ENCODE measurements at places on chromosomes 7 and 10. TPM values are rescaled to one million over a fixed set of nuclear protein-coding genes. Genes with fewer than 3 reads are reported as not detected.

DNA sequence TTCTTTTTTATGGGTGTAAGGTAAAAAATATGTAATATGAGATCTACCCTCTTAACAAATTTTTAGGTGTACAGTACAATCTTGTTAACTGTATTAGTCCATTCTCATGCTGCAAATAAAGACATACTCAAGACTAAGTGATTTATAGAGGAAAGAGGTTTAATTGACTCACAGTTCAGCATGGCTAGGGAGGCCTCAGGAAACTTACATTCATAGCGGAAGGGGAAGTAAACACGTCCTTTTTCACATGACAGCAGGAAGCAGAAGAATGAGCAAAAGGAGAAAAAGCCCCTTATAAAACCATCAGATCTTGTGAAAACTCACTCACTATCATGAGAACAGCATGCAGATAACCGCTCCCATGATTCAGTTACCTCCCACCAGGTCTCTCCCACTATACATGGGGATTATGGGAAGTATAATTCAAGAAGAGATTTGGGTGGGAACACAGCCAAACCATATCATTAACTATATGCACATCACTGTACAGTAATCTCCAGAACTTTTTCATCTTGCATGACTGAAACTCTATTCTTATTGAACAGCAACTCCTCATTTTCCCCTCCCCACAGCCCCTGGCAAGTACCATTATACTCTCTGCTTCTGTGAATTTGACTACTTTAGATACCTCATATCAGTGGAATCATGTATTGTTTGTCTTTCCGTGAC lies 127.4 kb downstream of the WNT2 start:
- no peak overlapping the region for H3K4me3 ChIP-seq
- no peak overlapping the region for H3K27ac ChIP-seq
- H3K4me1 ChIP-seq: no peaks in the 10 kb centered on the region
- H3K27me3 ChIP-seq: no peaks in the 10 kb centered on the region
- no peak for DNase-seq

- no peak for DNase-seq
- no peaks in the 10 kb centered on the region for H3K4me1 ChIP-seq
- H3K4me3 ChIP-seq: no peak overlapping the region
- H3K36me3 ChIP-seq: peaks cover 4% of the 10 kb centered on the region
Observed at GRCh38 chr7:101924171-101924570, 106.7 kb downstream of the CUX1 start.

DNA sequence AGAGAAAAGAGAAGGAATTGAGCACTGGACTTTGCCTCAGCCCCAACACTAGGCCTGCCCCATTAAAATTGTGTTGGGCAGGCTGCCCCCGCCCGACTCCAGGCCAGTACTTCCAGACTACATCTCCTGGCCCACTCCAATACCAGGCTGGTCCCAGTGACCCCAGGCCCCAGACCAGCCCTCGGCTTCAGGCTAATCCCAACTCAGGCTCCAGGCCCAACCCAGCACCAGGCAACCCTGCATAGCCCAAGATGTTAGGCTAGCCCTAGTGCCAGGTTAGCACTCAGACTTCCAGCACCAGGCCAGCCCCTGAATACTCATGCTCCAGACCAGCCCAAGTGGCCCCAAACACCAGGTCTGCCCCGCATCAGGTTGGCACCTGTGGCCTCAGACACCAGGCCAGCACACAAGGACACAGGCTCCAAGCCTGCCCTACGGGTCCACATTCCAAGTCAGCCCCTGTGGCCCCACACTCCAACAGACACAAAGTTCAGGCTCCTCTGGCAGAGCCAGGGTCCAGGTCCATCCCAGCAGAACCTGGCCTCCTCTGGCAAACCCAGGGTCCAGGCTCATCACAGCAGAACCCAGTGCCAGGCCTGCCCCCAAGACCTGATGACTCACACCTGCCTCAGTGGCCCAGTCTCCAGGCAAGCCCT lies 20.3 kb downstream of the COG5 start:
- no peak overlapping the region for H3K27ac ChIP-seq
- no peaks in the 10 kb centered on the region for H3K4me1 ChIP-seq
- H3K36me3 ChIP-seq: peaks cover 45% of the 10 kb centered on the region
- DNase-seq: no peak
- no peak overlapping the region for H3K4me3 ChIP-seq

DNA sequence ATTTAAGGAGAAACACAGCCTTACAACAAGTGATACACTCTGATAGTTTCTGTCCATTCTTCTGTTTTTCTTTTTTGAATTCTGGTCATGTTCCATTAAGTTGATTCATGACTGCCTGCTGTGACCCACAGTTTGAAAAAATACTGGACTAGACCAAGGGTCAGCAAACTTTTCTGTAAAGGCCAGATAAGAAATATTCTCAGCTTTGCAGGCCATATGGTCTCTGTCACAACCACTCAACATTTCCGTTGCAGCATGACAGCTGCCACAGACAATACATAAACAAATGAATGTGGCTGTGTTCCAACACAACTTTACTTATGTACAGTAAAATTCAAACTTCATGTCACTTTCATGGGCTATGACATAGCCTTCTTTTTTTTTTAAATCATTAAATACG lies 156.7 kb downstream of the PLXNA4 start:
- no peak overlapping the region for H3K4me3 ChIP-seq
- H3K27me3 ChIP-seq: no peaks in the 10 kb centered on the region
- H3K36me3 ChIP-seq: no peaks in the 10 kb centered on the region
- H3K4me1 ChIP-seq: peaks cover 21% of the 10 kb centered on the region
- no peak overlapping the region for H3K27ac ChIP-seq
- no peak for DNase-seq

DNA sequence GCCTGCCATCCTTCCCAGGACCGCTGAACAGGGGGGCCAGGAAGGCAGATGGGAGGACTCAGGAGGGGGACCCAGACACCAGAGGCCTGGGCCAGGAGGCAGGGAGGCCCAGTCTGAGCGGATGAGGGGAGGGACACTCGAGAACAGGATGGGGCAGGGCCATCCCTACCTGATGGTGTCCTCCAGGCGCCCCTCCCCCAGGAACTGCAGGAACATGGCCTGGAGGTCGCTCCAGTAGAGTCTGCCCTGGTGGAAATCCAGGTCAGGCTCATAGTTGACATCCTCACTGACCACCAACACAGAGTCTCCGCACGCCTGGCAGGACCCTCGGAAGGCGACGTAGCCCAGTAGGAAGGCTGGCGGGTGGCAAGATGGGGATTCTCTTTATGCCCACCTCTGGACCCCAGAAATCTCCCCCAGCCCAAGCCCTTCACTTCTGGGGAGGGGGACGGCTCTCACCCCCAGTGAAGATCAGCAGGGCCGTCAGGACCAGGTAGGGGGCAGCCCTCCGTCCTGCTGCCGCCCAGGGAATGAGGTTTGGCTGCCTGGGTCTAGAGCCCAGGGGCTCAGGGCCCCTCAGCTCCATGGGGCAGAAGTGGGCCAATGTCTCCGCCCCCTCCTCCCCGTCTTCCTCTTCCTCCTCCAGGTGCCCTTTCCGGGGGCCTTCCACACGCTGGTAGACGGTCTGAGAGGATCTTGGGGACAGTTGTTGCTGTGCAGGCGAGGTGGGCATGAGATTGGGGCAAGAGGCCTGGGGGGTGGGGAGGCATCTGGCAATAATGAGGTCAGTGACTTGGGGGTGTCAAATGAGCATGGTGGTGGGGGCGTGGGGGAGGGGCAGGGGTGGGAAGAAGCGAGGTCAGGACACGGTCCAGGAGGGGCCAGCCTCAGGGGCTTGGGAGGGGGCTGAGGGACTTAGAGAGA lies 573 bp downstream of the TFR2 start:
- no peaks in the 10 kb centered on the region for H3K4me1 ChIP-seq
- H3K4me3 ChIP-seq: no peak overlapping the region
- DNase-seq: no peak
- no peaks in the 10 kb centered on the region for H3K27me3 ChIP-seq
- H3K27ac ChIP-seq: no peak overlapping the region

DNA sequence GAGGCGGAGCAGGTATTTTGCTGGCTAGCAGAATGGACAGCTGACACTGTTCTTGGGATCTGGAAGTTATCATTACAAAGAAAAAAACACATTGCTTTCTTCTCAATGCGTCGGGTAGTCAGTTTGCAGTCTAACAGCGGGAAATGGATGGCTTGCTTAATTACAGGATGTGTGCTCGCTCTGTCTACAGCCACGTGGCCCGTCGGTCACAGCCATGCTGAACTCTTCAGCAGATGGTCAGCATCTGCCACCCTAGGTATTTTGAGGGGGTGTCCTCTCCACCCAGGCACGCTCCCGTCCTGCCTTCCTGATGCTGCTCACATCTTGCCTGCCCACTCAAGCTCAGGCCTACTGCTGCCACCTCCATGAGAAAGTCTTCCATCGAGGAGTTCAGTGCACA lies 20.4 kb upstream of the INMT start:
- H3K36me3 ChIP-seq: no peaks in the 10 kb centered on the region
- H3K27ac ChIP-seq: no peak overlapping the region
- peaks cover 30% of the 10 kb centered on the region for H3K4me1 ChIP-seq
- H3K27me3 ChIP-seq: no peaks in the 10 kb centered on the region

Gene NPY4R2
- total RNA-seq: not detected

Gene PNLIPRP1
- not detected for total RNA-seq

Gene SRRM3
- not detected for total RNA-seq

Gene PPP1R17
- not detected for total RNA-seq

Measured in natural killer cell (primary cell).